ENCODE measurements at places on chromosomes 5 and 9.

DNA sequence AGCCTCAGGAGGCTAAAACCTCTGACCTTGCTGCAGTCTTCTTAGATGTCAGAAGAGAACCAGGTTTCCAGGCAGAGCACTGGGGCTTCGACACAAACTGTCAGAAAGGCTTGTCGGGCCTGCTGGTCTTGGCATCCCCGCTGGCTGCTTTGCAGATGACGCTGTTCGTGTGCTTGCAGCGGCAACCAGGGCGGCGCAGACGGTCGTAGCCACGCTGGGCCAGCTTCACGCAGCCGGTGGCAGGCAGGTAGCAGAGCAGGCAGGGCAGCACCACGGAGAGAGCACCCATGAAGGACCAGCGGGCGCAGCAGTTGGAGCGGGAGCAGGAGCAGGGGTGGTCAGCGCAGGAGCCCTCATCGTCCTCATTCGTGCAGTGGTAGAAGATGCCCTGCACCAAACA lies 10.7 kb downstream of the SPRY4 start:
- DNase-seq: no peak

- no peak for DNase-seq
Observed at GRCh38 chr9:95877984-95878383, 2.5 kb downstream of the ERCC6L2 start.

- no peak for DNase-seq
Observed at GRCh38 chr5:67581203-67581602, 384.6 kb upstream of the CD180 start.

DNA sequence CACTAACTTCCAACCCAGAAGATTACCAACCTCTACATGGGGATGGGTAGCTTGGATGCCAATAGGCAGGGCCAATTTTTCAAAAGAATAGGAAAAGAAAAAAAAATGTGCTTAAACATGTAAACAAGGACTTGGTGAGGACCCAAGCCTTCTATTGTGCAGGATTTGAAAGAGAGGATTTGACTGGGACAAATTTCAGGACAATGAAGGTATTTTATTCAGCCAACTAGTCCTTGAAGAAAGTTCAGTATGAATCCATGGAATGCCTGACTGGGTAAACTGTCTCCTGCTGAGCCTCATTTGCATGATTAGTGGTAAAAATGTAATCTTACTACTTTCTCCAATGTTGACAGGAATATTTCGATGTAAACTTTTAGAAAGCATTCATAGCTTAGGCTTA lies 192.5 kb upstream of the RORB start:
- DNase-seq: no peak

- peak; percentile 52 for DNase-seq
Observed at GRCh38 chr9:12719431-12719830, 26.2 kb downstream of the TYRP1 start.

GRCh38 chr5:9157020-9157419 lies 388.9 kb downstream of the SEMA5A start:
- no peak for DNase-seq

DNA sequence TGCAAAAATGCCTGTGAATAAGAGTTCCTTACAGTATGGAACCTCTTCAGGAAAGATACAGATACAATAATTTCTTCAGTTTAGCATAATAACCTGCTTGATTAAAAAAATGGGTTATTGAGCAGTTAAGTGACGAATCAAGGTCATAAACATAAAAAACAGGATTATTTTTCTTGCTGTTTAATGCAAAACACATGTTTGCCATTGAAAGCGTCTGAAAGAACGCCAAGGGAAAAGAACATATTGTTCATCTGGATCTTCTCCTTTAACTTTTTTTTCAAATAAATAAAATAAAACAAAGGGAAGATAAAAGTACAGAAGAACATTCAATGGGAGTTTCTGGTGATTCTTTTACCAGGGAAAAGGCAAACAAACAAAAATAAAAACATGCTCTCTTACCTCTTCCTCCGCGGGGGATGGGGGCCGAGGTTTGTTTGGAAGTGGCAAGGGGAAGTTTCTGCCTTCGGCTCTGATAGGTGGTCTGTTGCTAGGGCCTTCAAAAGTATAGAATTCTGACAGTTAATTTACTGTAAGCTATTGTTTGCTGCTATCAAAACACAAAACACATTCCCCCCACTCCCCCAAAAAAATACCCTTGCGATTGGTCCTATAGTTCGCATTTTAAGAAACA lies 20.1 kb downstream of the C5orf58 start:
- no peak for DNase-seq

DNA sequence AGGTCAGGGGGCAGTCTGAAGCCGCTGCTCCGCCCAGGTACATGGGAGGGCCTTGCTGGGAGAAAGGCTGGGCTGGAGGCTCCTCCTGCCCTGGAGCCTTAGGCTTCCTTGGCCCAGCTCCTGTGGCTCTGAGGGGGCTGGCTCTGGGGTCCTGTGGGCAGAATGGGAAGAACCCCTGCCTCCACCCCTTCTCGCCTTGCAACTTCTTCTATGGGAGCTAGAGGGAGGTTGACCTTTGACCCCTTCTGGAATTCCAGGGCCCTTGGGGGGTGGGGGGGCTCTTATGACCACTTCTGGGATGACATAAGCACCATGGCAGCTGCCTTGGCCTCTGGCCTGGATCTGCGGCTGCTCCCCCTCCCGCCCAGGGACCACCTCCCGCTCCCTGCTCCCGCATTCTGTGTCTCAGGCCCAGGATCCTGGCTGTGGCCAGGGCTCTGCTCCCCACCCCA lies 32.2 kb downstream of the IER5L start:
- no peak for DNase-seq

- no peak for DNase-seq
Observed at GRCh38 chr5:164300295-164300694, 794.9 kb downstream of the MAT2B start.

- DNase-seq: peak; percentile 82
Observed at GRCh38 chr9:136021171-136021871, 60.1 kb upstream of the UBAC1 start.

DNA sequence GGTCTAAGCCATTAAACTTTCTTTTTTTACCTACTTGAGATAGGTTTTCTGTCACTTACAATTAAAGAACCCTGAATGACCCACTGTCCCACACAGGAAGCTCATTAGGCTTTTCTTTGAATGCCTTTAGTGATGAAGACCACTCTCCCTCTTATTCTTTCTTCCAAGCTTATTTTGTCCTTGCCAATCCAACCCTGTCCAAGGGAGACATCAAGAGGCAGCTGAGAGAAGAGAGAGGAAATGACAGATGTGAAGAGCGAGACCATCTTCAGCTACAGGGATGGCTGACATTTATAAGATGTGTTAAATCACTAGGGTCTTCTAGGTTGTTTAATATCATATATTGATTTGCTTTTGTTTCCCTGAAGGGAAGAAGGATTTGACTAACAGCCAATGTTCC lies 133.5 kb downstream of the FAM114A2 start:
- DNase-seq: no peak

DNA sequence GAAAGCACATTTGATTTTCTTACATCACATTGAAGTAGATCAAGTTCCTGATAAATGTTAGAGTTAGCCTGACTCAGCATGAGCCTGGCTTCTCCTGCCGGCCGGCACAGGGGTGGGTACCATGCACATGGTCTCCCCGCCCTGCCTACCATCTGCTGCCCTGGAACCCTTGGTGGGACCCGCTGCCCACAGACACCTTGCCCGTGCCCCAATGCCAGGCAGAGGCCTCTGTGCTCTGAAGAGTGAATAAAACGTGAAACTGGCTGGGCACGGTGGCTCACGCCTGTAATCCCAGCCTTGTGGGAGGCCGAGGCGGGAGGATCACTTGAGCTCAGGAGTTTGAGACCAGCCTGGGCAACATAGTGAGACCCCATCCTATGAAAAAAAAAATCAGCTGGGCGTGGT lies 17.3 kb downstream of the EXD3 start:
- DNase-seq: peak; percentile 73

- no peak for DNase-seq
Observed at GRCh38 chr5:174971210-174971609, 246.8 kb downstream of the MSX2 start.

GRCh38 chr9:113675475-113675941 lies 200.6 kb upstream of the ZNF618 start:
- DNase-seq: peak; percentile 64
